Ureter (tissue), 1 donor: ENCODE measurements at places on chromosomes 1 and 21. TPM values are rescaled to one million over a fixed set of nuclear protein-coding genes. Genes with fewer than 3 reads are reported as not detected.
A peak's percentile ranks its signal among the peaks of the same experiment; 100 is the strongest.

DNA sequence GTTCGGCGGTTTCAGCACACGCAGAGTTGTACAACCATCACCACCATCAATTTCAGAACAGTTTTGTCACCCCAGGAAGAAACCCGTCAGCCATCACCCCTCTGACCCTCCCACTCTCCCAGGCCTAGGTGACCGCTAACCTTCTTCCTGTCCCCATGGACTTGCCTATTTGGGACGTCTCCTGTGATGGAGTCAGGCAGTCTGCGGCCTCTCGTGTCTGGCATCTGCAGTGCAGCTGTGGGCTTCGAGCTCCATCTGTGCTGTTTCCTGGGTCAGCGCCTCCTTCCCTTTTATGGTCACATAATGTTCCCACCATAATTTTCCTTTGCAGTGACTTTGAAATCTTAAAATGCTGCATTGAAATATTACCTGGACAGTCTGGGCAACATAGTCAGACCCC is 24.4 kb downstream of the SLC45A1 start:
- DNase-seq: peak; percentile 51

DNA sequence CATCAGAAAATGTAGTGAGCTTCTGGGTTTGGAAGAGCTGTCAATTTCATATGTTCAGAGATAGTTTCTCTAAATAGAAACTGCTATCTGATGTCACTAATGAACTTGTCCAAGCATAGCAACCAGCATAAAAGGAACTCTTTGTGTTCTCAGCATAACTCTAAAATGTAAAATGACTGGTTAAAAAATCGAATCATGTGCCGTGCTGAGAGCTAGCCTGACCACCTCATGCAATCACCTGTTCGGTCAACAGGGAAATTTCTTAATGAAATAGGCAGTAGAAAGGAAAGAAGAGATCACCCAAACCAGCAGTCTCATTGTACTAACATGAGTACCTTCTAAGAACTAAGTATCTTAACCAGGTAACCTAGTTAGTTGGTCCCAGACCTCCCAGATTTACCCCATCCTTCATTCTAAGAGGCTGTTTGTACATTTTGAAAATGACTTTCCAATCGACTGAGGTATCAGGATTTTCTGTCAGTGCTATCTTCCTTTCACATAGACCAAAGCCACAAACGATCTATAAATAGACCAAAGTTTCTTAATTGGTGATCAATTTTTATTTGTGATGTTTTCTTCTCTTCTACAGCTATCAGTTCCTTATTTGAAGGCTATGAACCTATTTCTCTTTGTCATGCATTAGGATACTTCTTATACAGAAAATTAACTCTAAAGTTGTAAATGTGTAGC is 147.3 kb downstream of the TLR5 start:
- no peak for DNase-seq

- no peak for DNase-seq
These were observed 23.7 kb upstream of the HFM1 start for GRCh38 chr1:91428182-91428798.

DNA sequence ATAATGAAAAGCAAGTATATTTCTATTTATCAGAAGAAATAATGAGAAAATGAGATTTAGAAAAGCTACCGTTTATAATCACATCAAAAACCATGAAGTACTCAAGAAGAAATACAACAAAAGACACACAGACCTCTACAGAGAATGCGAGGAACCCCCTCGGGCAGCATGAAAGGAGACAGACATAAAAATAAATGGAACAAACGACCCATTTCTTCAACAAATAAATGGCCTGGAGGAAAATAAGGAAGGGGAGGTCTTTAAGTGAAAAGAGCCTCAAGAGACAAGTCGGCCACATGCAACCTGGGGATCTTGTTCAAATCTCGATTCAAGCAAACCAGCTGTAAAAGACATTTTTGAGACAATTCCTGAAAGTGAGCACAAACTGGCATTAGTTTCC is 6.0 kb downstream of the CFAP74 start:
- DNase-seq: no peak

DNA sequence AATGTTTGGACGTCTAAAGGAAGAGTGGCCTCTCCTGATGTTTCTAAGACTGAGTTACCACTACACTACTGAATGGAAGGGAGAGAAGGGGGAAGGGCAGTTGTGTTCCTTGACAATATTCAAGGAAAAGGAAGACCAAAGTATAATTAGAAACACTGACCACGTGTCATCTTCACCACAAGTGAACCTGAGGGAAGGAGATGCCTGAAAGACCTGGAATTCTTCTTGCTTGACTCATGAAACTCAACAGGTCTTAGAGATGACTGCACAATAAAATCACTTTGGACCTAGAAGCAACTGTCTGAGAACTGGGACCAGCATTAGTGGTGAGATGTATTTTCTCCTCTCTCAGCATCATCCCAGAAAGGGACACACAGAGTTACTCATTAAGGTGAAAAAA is 56.7 kb downstream of the PTPN14 start:
- DNase-seq: no peak

DNA sequence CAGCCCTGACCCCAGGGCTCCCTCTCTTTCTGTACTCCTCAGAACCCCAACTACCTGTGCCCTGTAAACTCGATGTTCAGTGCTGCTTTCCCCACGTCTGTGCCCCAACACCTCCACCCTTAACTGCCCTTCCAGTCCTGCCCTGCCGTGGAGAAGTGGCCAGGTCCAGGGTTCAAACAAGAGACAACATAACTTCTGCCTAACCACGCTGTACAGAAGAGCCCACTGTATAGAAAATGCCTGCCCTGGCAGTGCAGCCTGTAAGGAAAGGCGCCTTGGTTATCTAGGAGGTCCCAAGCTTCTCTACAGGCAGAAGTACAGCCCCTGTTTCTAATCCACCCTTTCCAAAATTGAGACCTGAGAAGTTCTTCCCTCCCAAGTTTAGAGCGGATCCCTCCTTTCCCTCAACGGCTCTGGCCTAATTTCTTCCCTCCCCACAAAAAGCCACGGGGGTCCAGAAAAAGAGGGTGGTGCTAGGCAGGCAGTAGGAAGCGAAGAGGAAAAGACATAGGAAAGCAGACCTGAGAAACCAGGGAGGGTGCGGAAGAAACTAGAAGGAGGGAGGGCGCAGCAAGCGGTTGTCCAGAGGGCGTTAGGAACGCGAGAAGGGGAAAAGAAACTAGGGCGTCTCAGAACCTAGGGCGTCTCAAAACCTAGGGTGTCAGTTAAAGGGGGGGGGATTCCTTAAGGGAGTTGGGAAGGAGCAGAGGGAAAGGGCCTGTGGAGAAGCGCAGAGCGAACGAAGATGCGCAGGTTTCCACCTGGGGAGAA is 3.2 kb downstream of the DMRTA2 start:
- no peak for DNase-seq

DNA sequence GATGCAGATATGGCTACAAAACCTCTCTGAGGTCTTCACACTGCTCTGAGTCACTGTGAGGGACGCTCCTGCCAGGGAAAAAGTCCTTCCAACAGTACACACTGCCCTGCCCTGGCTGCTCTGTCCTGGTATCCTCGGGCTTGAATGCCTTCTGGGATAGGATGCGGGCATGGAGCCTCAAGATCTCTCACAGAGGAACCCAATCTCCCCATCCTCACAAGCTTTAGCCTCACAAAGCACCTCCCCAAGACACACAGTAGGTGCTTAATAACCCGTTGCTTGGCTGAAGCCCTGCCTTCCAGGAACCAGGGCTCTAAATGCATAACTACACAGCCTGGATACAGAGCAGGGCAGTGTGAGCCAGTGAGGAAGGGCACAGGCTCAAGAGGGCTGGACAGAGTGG is 9.2 kb downstream of the RAP1GAP start:
- DNase-seq: no peak

DNA sequence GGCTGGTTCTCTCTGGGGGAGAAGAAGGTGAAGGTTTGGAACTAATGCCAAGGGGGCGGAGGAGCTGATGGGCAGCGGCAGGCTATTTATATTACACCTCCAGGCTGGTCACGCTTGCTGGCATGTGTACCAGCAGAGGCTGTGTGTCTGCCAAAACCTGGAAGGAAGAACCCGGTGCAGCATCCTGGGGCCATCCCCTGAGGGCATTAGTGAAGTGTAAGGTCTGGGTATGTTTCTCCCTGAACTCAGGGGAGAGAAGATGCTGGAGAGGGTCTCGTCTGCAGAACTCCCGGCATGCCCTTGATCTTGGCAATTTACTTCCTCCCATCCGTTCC is 5.3 kb downstream of the DISP3 start:
- DNase-seq: no peak

GRCh38 chr21:35438643-35439404 is 389.7 kb upstream of the RUNX1 start:
- no peak for DNase-seq

DNA sequence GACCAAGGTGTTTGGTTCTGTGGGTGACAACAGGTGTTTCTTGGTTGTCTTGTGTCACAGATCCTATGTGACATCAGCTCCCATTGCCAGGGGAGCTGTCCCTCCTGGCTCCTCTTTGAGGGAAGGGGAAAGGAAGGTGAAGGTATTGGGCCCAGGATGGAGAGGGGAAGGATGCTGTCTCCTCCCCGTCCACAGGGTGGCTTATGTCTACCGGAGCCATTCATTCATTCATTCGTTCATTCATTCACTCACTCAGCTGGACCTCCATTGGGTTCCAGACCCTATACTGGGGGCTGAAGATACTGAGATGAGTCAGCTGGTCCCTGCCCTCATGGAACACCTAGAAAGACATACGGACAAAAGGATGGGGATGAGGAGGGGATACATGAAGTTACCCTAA is 38.9 kb downstream of the EPHB2 start:
- DNase-seq: no peak

GRCh38 chr1:161307230-161307768 is 2.5 kb downstream of the MPZ start:
- DNase-seq: no peak

DNA sequence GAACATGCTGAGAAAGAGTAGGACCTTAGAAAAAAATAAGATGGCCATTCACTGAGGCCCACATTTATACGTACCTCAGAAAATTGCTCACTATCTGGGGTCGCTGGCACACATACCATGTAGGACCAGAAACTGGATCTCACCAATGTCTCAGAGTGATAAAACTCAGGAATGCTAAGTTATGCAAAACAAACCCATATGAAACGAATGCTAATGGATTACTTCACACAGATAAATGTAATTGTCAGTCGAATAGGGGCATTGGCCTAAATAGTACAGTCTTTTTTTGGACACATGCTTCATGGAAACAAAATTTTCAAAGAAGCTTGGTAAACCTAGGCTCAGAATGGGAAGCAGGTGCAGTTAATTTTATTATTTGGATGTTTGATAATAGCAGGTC is 32.6 kb upstream of the RGS2 start:
- no peak for DNase-seq

GRCh38 chr1:231421546-231421970 is 529 bp downstream of the EGLN1 start:
- no peak for DNase-seq

- no peak for DNase-seq
These were observed 818 bp downstream of the FHL3 start for GRCh38 chr1:38004284-38005108.

- DNase-seq: no peak
These were observed 39.9 kb downstream of the MSH4 start for GRCh38 chr1:75836528-75837100.

DNA sequence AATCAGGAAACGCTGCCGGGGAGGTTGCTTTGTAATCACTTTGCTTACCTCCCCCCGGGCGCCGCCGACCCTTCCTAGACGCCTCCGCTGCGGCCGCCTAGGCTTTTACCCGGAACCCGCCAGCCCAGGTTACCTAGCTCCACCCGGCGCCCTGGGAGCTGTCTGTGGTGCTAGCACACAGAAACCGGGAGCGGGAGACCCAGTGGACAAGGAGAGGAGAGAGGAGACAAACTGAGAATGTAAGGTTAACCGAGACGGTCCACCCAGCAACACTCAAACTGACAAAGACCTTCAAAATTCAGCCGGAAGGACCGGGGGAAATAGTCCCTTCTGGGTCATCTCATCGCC is 9.8 kb downstream of the BARHL2 start:
- DNase-seq: peak; percentile 56

GRCh38 chr21:42406201-42406621 is 2.5 kb downstream of the UBASH3A start:
- DNase-seq: no peak

GRCh38 chr1:226582966-226583365 is 34.4 kb downstream of the STUM start:
- no peak for DNase-seq

- no peak for DNase-seq
These were observed 44.5 kb downstream of the TRIM33 start for GRCh38 chr1:114466334-114467014.

GRCh38 chr1:36457691-36458090 is 6.5 kb downstream of the MRPS15 start:
- DNase-seq: no peak

- DNase-seq: no peak
These were observed 84.6 kb downstream of the NEGR1 start for GRCh38 chr1:72197786-72198185.

- no peak for DNase-seq
These were observed 33.8 kb downstream of the GIPC2 start for GRCh38 chr1:78079580-78079979.

DNA sequence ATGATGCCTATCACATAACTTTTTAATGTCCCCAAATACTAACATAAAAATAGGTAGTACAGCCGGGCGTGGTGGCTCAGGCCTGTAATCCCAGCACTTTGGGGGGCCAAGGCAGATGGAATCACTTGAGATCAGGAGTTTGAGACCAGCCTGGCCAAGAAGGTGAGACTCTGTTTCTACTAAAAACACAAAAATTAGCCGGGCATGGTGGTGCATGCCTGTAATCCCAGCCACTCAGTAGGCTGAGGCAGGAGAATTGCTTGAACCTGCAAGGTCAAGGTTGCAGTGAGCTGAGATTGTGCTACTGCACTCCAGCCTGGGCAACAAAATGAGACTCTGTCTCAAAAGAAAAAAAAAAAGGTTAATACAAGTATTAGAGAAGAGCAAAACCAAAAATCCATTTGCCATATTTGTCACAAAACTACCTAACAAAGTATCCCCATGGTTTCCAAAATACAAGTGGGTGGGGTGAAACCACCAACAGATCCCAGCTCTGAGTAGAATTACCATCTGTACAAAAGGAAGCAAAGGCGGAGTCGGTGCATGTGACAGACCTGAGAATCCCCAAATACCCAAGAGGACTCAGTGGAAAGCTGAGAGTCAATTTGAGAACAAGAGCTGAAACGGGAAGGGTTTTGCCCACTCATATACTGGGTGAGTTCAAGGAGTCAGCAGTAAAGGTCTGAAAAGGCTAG is 113.2 kb downstream of the TOMM20 start:
- DNase-seq: peak; percentile 26

GRCh38 chr1:223747838-223748335 is 35.5 kb downstream of the CAPN2 start:
- no peak for DNase-seq

The SLAMF7 gene
- 24.0 TPM for total RNA-seq

The TMPRSS15 gene
- not detected for total RNA-seq

The RAB29 gene
- 19.2 TPM for total RNA-seq

The PDE9A gene
- total RNA-seq: 26.1 TPM

The TMCC2 gene
- 0.55 TPM for total RNA-seq

The KIAA0040 gene
- 25.3 TPM for total RNA-seq

The AK5 gene
- 1.9 TPM for total RNA-seq
